ENCODE measurements at places on chromosomes 2 and 18.

- no peak for DNase-seq
Measured at GRCh38 chr2:208359632-208359986, 47.0 kb upstream of the PTH2R start.

DNA sequence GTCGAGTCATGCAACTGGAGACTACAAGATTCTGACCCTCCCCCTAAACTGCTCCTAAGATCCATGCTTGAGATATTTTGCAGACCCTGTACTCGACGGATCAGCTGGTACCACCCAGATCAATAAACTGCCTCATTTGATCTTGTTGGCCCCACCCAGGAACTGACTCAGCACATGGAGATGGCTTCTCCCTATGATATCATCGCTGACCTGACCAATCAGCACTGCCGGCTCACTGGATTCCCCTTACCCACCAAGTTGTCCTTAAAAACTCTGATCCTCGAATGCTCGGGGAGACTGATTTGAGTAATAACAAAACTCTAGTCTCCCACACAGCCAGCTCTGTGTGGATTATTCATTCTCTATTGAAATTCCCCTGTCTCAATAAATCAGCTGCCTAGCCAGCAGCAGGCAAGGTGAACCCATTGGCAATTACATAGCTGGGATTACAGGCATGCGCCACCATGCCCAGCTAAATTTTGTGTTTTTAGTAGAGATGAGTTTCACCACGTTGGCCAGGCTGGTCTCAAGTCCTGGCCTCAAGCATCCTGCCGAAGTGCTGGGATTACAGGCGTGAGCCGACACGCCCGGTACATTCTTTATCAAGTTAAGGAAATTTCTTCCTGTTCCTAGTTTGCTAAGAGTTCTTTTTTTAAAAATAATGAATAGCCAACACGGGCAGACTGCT is 43.6 kb downstream of the VPS54 start:
- peak; percentile 6 for DNase-seq

GRCh38 chr2:190335225-190335559 is 8.2 kb upstream of the INPP1 start:
- DNase-seq = no peak

DNA sequence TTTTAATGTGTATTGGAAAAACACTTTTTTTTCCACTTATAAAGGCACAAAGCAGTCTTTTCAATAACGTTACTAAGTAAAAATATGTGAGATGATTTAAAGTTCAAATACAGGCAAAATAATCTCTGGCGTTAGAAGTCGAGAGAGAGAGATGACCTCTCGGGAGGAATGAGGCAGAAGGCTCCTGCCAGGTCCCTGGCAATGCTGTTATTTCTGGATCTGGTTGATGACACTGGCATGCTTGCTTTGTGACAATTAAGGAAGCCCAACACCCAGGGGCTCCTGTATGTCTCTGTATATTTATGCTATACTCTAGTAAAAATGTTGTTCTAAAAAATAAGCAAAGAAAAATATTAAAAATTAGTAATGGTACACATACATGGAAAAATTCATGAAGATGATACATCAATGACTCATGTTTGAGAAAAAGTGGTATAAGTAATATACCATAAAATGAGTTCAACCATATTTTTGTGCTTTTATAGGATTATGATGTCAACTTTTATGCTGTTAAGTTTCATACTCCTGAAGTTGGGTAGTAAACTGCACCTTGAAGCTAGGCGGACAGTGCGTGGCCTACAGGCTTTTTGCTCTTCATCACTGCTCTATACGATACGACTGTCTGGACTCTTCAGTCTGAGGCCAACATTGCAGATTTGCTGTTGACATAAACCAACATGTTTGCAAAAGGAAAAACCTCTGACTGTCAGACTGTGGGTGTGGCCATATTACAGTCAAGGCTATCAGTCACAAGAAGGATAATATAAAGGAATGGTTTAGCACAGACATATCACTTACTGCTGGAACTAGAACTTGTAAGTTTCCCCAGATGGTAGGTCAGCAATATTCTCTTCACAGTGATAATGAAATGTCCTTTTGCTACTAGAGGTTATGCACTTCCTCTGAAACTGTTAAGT is 19.8 kb downstream of the VPS4B start:
- DNase-seq = peak; percentile 32

GRCh38 chr18:63617049-63617914 is 26.8 kb downstream of the SERPINB4 start:
- DNase-seq = no peak

All from ELR (cell line).